ENCODE measurements at places on chromosomes 16 and 17.

GRCh38 chr16:85452364-85453193 is 160.5 kb upstream of the GSE1 start:
- no peak for DNase-seq

DNA sequence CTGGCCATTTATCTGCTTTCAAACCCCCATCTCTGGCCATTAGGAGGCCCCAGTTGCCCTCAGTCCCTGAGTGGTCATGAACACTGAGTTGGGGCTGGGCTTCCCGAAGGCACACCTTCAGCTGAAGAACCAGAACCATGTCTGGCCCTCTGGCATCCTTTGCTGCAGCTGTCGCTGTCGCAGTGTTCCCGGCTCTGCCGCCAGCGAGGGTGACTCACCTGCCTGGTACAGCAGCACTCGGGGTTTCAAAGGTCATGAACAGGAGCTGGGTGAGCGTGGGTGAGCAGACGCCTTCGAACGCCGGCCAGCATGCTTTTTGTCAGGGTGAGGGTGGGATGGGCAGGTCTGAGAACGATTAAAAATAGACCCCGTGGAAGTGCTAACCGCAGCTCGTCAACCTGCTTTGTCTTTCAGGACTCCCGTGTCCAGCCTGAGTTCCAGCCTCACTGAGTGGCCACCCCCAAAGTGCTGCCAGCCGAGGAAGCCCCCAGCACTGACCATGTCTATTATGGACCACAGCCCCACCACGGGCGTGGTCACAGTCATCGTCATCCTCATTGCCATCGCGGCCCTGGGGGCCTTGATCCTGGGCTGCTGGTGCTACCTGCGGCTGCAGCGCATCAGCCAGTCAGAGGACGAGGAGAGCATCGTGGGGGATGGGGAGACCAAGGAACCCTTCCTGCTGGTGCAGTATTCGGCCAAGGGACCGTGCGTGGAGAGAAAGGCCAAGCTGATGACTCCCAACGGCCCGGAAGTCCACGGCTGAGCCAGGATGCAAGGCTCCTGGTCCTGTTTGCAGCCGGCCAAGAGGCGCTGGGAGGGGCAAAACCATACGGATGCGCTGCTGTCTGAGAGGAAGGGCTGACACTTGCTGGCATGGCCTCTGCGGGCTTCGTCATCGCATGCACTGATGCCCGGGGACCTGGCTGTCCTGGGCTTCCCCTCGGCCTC is 7.6 kb downstream of the SNN start:
- no peak for DNase-seq

DNA sequence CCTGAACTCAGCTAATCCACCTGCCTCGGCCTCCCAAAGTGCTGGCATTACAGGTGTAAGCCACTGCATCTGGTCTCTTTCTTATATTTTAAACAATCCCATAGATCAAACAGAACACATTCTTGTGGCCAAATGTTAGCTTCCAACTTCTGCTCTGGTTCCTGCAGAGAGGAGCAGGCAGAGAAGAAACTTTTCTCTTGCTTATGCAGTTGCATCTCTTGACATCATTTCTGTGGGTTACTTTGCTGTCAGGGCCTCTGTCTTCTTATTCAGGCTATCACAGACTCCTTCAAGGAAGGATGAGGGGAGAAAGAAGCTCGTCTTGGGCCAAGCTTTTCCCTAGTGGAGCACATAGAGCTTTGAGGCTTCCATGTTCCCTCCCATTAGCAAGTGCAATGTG is 7.8 kb downstream of the HSD17B2 start:
- no peak for DNase-seq

GRCh38 chr16:56312028-56312300 is 113.4 kb downstream of the AMFR start:
- no peak for DNase-seq

GRCh38 chr16:54326266-54326662 is 39.7 kb upstream of the IRX3 start:
- no peak for DNase-seq

DNA sequence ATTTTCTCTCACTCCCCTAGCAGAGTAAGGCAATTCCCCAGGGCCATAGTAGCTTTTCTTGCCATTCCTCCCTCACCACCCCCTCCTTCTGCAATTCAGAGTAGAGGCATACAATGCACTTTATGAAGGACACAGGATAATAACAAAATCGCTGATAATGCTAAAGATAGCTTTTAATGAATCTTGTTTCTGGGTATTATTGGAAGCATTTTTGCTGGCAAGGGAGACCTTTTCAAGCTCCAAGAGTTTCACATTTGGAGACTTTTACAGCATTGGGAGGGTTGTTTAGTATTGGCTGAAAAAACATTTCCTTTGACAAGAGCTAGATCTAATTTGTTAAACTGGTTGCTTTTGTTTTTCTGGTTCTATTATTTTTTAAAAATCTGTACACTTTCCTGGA is 573.0 kb upstream of the C16orf82 start:
- DNase-seq: no peak

DNA sequence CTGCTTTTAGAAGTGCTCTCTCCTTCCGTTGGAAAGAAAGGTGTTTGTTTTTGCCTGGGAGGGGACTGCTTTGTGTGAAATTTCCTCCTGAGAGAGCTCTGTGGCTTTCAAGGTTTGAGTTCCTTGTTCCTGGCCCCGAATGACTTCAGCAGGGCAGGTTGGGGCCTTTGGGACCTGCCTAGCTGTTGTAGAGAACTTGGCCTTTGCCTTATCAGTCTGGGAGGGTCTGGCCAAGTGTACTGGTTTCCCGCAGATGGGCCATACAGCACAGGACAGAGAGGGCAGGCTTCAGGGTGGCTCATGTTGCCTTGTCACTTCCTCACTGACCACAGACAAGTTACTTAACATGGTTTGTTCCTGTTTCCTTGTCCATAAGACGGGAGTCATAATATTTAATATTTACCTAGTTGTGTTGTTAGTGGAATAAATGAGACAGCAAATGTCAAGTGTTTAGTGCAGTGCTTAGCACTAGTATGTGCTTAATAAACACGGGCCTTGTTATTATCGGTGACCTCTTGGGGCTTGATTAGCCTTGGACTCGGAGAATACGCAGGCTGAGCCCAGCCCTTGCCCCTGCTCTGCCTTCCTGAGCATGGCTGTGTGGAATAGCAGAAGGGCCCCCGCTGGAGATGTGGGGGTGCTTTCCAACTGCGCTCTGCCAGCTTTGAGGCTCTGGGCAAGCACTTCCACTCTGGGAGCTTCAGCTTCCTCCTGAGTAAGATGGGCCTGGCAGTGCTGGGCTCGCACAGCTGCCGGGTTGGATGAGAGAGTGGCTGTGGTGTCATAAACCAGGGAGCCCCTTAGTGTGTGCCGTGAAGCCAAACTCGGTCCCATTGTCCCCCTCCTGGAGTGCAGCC is 6.6 kb downstream of the PRSS8 start:
- DNase-seq: peak; percentile 93

GRCh38 chr17:5035315-5035714 is at the start of gene SLC52A1:
Gene SLC52A1 (minus strand): TSS chr17:5035426. CDS start chr17:5034606, 820 bp downstream.
- no peak for DNase-seq

GRCh38 chr17:45277216-45277849 is 15.4 kb upstream of the SPATA32 start:
- peak; percentile 92 for DNase-seq

GRCh38 chr17:45123930-45124796 is 8.2 kb downstream of the PLCD3 start:
- DNase-seq: peak; percentile 69

- DNase-seq: no peak
Observed at GRCh38 chr16:74942566-74942965, 42.4 kb downstream of the WDR59 start.

DNA sequence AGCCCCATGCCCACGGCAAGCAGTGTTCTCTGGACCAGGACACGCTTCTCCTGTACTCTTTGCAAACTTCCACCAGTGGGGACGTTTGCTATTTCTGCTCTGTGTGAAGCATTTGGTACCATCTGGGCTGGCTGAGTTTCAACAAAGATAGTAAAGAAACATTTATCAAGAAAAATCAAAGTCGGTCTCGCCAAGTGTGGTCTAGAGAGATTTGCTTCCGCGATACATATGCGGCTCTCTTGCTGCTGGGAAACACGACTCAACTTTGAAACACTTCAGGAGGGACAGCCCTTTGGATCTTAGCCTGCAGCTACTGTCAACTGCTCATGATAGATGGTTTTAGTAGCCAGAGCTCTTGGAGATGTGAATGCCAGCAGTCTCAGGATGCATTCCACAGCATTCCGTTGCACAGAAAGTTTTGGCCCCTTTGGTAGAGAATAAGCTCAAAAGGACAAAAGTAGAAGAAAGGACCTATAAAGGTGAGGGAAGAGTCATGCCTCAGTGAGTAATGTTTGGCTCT is 168.2 kb upstream of the CACNG3 start:
- no peak for DNase-seq

DNA sequence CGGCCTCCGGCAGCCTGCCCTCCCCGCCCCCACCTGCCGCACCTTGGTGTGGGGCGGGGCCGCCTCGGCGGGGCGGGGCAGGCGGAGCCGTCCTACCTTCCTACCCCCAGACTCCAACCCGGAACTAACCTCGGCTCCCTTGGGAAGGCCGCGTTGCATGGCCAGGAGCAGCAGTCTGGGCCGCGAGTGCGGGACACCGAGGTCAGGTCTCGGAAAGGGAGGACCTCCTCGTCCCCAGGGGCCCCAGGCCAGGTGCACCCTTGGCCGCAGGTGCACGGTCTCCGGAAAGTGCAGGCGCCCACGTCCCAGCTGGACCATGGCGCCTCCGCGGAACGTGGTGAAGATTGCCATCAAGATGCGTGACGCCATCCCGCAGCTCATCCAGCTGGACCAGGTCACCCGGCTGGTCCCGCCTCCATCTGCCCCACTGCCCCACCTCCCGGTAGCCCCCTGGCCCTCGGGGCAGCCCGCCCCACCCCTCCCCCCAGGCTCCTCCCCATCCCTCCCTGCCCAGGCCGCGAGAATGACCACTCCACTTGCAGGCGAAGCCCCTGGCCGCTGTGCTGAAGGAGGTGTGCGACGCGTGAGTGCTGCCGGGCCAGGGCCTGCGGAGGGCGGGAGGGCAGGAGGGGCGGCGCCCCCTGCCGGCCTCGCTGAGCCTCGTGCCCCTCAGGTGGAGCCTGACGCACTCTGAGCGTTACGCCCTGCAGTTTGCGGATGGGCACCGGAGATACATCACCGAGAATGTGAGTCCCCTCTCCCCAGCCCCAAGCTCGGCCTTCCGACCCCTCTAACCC is at the start of gene ELMO3:
ELMO3 (plus strand) TSS at position 121 of the 797 bp plus-strand sequence; CDS start at position 317, 196 bp downstream.
- no peak for DNase-seq

GRCh38 chr16:1992704-1993317 is 3.0 kb downstream of the SYNGR3 start:
- no peak for DNase-seq

GRCh38 chr16:56477096-56477878 is 25.9 kb downstream of the OGFOD1 start:
- peak; percentile 79 for DNase-seq

GRCh38 chr17:43377056-43377810 is 21.6 kb upstream of the ARL4D start:
- no peak for DNase-seq

GRCh38 chr16:88772871-88773811 is 11.9 kb downstream of the PIEZO1 start:
- DNase-seq: no peak

DNA sequence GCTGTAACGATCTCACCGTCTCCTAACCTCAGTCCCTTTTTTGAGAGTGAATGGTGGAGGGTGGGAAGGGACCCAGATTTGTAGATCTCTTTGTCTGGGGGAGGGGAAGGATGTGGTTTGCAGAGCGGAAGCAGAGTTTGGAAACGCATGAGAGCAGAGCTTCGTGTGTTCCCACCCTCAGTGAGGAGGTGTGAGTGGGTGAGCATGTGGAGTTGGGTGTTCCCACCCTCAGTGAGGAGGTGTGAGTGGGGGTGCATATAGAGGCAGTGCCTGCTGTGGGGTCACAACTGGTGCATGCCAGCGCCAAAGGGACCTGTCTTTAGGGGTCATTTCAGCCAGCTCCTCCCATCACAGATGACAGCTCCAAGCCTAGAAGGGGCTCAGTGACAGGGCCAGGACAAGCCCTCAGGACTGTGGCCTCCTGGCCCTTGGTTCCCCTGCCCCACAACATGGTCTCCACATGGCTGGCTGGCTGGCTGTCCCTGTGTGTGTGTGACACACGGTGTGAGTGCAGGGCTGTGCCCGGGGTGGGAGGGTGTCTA is 1.8 kb upstream of the CISD3 start:
- peak; percentile 63 for DNase-seq

- DNase-seq: no peak
Observed at GRCh38 chr16:77402672-77403071, 32.2 kb downstream of the ADAMTS18 start.

DNA sequence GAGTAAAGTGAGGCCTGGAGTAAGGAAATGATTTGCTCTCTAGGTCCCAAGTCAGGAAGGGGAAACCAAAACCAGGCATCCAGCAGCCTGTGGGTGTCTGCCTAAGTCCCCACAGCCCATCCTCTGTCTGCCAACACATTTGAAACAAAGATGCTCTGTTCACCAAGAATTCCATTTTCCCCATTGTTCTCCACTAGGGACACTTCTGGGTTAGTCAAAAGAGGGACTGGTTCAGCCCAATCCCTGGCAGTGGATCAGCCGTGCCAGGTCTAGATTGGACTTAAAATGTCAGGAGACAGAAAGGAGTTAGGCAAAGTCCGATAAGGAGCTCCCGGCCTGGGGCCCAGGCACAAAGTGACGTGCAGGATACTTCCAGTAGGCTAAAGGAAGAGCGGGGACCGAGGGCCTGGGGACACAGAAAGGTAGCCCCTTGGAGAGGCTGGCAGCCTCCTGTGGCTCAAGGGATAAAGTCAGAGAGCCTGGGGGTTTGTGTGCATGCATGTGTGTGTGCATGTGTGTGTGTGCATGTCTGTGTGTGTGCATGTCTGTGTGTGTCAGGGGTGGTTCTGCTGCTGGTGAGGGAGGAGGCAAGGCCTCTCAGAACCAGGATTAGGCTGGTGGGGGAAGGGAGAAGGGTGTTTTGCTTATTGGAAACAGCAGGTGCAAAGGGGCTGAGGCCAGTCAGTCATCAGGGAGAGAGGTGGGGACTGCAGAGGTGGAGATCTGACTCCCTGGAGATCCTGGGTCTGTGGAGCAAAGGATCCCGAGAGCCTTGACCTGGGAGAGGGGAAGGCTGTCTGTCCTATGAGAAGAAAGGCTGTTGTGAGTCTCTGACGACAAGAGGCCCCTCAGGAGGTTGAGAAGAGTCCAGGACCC is 41.7 kb upstream of the IL34 start:
- no peak for DNase-seq

- DNase-seq: peak; percentile 85
Observed at GRCh38 chr17:1783834-1784611, 22.2 kb downstream of the SERPINF1 start.

- DNase-seq: no peak
Observed at GRCh38 chr17:81212365-81212764, 10.4 kb downstream of the CEP131 start.

DNA sequence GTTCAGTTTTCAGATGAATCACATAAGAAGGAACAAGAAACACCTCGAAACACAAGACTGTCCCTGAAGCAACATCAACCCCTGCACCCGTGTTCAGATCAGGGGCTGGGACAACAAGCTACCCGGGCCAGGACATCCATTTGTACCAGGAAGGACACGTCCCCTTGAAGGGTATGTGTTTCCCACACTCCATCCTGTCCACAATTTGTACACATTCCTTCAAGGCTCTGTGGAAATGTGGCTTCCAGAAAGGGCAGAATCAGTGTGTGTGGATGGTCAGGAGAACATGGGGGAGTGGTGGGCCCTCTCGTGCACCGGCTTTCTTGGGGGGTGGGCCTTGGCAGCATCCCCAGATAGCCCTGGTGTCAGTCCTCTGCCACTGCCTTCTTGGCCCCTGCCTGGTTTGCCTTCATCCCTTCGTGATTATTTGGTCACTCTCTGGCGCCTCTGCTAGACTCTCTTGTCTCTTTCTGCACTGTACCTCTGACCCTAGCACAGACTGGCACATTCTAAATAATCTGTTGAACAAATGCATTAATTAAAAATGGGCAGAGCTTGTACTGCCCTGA is 10.3 kb downstream of the KIFC3 start:
- no peak for DNase-seq
